ENCODE measurements at places on chromosomes 1 and 21.
A peak's percentile ranks its signal among the peaks of the same experiment; 100 is the strongest.

DNA sequence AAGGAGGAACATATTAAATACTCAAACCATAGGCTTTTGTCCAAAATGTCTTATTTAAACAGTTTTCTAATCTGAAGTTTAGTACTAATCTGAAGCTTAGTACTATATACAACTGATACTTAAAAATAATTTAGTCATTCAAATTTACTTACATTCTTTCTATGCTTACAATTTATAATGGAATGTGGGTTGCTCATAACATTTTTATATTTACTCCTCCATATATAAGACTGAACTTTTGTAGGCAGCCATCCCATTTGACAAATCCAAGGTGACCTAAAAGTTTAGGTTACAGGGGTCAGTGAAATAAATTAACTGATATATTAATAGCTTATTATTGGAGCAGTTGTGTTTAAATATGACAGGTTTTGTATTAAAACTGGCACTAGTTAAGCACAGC is 570.6 kb downstream of the DPYD start:
- no peak for DNase-seq

DNA sequence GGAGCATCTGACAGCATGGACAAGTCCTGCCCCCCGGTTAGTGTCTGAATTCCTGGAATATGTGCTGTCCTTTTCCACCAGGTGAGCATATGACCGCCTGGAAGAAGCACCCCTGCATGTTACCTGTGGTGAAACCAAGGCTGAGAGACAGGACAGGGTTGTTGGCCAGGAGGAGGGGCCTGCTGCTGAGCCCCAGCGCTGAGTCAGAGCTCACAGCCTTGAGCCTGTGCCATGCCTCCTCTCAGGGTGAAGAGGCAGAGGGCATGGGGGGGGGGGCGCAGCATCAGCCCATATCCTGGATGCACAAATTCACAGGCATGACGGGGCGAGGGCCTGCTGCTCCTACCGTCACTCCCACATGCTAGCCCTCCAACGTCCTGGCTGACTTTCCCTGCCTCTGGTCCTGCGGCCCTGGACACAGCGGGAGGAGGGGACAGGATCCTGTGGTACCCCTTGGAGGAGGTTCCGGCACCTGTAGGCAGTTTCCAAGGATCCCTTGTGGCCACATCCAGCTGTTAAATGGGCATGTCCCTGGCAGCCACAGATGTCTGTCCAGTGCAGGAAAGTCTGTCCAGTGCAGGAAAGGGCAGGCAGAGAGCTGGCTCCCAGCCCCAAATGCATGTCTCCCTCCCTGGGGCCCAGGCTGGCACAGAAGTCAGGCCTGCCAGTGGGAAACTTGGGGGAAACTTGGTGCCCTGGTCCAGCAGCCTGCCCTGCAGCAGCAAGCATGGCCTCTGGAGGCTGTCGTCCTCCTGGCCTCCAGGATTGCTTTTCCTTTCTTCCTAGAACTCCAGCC is 23.9 kb downstream of the TTC34 start:
- DNase-seq: no peak

DNA sequence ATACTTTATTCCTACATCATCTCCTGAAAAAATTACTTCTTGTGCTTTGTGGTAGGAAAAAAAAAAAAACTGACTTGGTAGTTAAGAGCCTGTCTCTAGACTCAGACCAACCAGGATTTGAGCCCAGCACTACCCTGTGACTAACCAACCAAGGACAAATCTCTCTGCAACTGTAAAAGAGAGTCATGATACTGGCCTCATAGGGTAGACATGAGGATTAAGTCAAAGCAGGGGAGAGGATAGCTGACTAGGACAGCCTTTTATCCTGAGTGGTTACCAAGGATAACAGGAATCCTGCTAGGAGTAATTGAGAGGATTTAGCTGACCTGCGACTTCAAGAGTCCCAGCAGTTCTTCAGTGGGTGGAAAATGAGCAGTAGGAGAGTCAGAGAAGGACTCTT is 112.8 kb downstream of the C1orf21 start:
- DNase-seq: no peak

DNA sequence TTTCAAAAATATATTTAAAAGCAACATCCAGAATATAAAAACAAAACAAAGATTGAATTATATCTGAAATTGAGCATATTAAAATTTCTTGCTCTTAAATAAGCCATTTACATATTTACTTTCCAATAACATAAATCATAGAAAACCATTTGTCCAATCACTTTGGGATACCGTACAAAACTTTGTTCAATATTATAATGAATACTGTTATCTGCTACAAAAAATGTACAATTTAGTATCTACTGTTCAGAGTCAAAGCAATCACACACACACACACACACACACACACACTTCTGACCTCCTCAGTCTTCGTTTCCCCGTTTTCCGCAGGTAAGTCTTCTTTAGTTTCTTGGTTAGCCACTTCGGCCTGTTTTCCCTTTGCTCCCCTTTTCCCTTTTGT is 4.0 kb downstream of the HMGN1 start:
- DNase-seq: no peak

DNA sequence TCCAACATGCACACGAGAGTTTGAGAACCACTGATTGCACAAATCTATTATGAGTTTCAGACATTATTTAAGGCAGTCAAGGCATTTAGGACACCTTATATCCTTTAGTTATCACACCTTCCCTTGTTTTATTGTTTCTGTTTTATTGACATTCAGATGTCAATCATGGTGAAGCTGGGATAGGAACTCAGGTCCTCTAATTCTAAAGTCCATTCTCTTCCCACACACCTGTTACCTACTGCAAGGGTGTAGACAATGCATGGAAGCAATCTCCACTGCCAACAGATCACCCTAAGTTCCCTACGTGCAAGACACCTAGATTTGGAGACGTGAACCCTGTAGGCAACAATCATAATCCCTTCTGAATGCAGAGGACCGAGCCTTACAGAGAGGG is 2.6 kb downstream of the IGSF3 start:
- DNase-seq: no peak

GRCh38 chr1:192866241-192866868 is 57.5 kb downstream of the RGS2 start:
- DNase-seq: no peak

DNA sequence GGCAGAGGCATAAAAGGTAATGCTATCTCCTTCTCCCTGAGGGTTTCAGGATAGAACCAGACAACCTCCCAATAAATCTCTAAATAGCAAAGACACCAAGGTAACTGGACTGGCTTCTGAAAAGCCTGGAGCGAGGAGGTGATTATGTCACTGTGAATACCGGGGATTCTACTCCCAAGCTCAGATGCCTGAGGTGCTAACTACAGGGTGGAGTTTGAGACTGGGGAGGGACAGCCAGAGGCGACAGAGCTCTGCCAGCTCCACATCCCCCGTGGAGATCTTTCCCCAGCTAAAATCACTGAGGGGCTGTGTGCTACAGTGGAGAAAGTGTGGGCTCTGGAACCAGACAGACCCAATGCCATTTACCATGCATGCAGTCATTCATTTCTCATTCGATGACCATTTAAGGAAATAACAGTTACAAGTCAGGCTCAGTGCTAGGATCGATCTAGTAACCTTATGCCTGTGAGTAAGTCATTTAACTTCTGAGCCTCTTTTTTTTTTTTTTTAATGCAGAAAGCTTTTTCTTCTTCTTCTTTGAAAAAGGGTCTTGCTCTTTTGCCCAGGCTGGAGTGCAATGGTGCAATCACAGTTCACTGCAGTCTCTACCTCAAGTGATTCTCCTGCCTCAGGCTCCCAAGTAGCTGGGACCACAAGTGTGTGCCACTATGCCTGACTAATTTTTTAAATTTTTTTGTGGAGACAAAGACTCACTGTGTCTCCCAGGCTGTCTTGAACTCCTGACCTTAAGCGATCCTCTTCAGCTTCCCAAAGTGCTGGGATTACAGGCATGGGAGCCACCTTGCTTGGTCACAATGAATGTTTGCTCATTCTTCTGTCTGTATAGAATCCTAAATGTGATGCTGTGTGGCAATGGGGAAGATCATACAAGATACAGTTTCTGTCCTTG is 8.1 kb upstream of the SLC45A3 start:
- DNase-seq: peak; percentile 66

- no peak for DNase-seq
Observed at GRCh38 chr1:53330819-53331218, 2.9 kb upstream of the LRP8 start.

DNA sequence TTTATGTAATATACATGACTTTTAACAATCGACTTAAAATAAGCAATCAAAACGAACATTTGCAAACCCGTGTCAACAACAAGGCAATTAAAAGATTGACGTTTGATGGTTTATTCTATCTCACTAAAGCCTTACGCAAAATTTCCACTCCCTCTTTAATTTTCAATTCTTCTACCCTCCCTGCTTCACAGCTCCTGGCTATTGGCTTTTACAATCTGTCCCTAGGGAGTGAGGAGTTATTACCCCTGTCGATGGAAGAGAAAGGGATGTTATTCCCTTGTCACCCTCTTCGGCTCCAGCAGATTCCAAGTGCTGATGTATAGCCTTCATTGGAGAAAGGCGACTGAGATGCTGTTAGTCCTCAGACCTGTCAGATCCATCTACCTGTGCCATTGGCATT is 161.3 kb downstream of the ZNF281 start:
- DNase-seq: no peak

- no peak for DNase-seq
Observed at GRCh38 chr21:25967181-25967900, 203.2 kb downstream of the APP start.

GRCh38 chr1:204450461-204451257 is 39.0 kb upstream of the PPP1R15B start:
- no peak for DNase-seq

GRCh38 chr21:42844411-42845113 is 34.8 kb downstream of the WDR4 start:
- no peak for DNase-seq

GRCh38 chr1:35222322-35223083 is 29.6 kb upstream of the SFPQ start:
- DNase-seq: no peak

GRCh38 chr1:162823771-162824525 is 33.4 kb downstream of the HSD17B7 start:
- peak; percentile 72 for DNase-seq

GRCh38 chr1:25504706-25505595 is 38.5 kb upstream of the LDLRAP1 start:
- no peak for DNase-seq

DNA sequence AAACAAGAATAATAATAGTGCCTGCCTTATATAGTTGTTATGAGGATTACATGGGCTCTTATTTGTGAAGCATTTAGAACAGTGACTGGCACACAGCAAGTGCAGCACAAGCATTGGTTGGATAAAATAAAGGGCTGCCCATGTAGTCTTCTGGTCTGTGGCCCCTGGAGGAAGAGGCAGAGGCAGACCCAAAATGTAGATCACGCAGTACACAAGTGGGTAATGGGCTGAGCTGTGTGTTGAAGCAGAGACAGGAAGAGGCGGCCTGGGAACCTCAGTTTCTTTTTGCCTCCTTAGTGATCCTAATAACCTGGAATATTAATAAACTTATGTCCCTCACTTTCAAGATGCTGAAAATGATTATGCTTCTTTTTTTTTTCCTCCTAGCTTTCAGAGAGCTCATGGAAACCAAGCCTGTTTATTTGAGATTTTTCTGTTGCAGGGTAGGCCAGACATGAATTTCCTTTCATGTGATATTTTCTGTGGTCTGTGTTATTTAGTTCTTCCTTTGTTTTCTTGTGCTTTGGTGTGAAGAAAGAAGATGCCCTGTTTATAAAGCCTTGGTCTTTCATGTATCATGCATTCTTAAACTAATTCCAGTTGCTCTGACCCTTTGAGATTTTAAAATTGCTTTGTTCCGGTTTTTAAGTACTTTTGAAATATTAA is 42.5 kb downstream of the LRRC8D start:
- peak; percentile 82 for DNase-seq

DNA sequence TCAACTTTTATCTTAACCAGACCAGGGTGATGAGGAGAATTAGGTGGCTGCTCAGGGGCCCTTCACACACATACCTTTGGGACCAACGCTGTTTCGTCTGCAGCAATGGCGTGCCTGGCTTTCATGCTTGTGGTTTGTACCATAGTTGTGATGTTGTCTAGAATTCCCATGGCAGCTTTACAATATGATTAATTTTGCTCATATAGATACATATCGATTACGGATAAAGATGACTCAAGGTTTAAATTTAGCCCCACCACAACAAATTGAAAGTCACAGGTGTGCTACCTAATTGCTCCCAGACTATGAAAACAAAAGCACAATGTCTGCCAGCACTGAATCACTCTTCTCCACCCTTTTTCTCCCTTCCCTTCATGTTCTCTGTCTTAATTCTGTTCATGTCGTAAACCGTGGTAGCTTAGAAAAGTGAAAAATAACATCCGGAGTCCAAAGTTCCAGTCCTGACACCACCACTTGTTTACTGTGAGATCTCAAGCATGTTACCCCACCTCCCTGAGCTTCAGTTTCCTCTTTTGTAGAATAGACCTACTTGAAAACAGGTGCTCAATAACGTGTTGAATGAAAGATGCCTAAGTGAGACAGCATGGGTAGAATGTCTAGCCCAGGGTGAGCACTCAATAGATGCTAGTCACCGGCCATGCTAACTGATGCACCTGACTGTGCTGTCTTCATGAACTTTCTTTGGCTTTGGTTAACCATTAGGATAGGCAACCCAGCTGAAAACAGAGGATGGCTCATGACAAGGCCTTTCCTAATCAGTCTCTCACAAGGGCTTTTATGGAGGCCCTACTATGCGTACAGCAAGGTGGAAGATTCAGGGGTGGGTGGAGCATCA is 22.1 kb upstream of the JUN start:
- DNase-seq: no peak

- DNase-seq: no peak
Observed at GRCh38 chr1:236018885-236019453, 45.9 kb downstream of the NID1 start.

DNA sequence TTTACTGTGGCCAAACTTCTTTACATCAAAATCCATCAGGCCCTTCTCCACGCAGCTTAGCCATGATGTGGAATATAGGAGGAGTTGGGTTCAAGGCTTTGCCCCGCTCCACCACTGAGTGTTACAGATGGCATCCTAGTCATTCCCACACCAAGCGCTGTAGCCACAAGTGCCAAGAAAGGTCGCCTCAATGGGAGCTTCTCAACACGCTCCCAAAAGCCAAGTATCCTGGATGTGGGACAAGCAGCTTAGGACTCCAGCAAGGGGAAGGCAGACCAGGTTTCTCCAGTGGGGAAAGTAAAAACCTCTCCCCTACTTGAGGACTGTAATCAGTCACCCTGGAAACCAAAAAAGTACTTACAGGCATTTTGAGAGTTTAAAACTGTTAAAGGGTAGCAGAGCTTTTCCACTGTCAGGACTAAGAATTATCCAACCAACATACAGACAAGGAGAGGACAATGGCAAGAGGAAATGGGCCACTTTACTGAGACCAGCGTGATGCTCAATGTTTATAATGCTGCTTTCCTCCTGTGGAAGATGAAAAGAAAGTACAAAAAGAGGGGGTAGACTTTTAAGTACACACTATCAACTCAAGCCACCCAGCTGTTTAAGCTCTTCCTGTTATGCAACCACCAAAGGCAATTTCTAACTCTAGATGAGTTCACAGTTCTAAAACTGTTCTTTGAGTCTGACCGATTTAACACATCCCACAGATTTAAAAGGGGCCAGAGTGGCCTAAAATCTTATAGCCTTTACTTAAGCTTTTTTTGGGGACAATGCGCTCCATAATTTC is 120.7 kb upstream of the KRTAP19-8 start:
- DNase-seq: no peak
